ENCODE measurements at places on chromosomes 7 and 10.

GRCh38 chr7:1325646-1326510, 93.2 kb downstream of the UNCX start:
- peak; percentile 54 for DNase-seq

- DNase-seq, result no peak
These were observed 32.8 kb downstream of the CPVL start for GRCh38 chr7:29113384-29114102.

- peak; percentile 99 for DNase-seq
These were observed at the start of gene MLLT10 for GRCh38 chr10:21533467-21534279. MLLT10 (plus strand) TSS chr10:21534232; CDS start chr10:21534645, 413 bp downstream.

GRCh38 chr7:12518920-12519681, 51.4 kb upstream of the SCIN start:
- DNase-seq, result no peak

- no peak for DNase-seq
These were observed 32.0 kb upstream of the EN2 start for GRCh38 chr7:155425887-155426286.

Data from upper lobe of right lung (tissue), 1 donor.